Endothelial cell of umbilical vein (primary cell): ENCODE measurements at places on chromosomes 11 and 22. TPM values are rescaled to one million over a fixed set of nuclear protein-coding genes. Genes with fewer than 3 reads are reported as not detected.
A peak's percentile ranks its signal among the peaks of the same experiment; 100 is the strongest.

The FOLR3 gene
- not detected in 2 replicates for polyA plus RNA-seq

The MS4A15 gene
- polyA plus RNA-seq = not detected in 2 replicates

DNA sequence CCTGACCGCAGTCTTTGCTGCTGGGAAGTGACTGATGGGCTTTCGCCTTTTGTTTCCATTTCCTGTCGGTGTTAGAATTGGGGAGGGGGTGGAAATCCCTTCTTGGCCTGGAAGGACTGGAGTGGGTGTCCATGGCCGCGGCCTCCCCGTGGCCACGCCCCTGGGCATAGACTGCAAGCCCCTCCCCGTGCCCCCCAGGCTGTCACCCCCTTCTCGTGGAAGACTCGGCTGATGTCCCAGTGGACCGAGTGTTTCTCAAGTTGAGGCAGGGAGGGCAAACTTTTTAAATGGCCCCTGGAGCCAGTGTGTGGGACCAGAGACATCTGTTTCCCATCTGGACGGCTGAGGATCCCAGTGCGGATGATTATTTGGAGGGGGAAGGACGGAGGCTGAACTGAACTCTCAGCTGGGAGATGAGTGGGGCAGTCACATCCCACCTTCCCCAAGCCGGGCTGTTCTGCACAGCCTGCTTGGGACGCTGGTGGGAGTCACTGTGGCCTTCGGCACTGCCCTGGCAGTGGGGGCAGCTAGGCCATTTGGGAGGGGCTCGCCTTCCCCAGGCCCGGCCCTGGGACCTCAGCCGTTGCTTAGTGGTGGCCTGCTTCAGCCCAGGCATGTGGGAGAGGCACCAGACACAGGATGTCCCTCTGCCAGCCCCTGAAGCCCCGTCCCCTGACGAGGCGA lies 1.6 kb downstream of the CD81 start:
- H3K4me3 ChIP-seq = peak overlapping the region; percentile 75
- H3K27ac ChIP-seq = peak overlapping the region; percentile 91
- DNase-seq = peak; percentile 34
- peaks cover 46% of the 10 kb centered on the region for H3K4me1 ChIP-seq
- no peaks in the 10 kb centered on the region for H3K36me3 ChIP-seq

- DNase-seq = peak; percentile 86
- peaks cover 20% of the 10 kb centered on the region for H3K4me1 ChIP-seq
- peaks cover 8% of the 10 kb centered on the region for H3K36me3 ChIP-seq
- peak overlapping the region; percentile 40 for H3K27ac ChIP-seq
Observed at GRCh38 chr11:60891103-60891741, 15.2 kb downstream of the PRPF19 start.

The LDHAL6A gene
- not detected in 2 replicates for polyA plus RNA-seq

DNA sequence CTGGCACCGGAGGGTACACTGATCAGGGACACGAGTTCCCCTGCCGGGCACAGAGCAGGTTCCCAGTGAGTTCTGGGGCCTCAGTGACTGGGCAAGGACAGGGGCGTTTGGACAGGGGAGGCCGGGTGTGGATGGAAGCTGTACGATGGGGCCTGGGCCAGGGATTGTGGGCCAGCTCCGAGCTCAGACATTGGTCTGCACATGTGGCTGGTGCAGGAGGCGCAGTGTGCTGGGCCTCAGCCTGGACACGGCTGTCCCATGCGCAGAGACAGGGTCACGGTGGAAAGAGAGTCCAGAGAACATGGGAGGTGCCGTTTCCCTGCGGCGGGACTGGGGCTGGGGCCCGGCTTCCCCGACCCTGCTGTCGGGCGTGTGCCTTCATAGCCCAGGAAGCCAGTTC lies 60.7 kb downstream of the CDKN1C start:
- H3K27me3 ChIP-seq = peaks cover 9% of the 10 kb centered on the region
- DNase-seq = no peak
- no peak overlapping the region for H3K27ac ChIP-seq
- no peaks in the 10 kb centered on the region for H3K4me1 ChIP-seq

- no peak overlapping the region for H3K4me3 ChIP-seq
- peaks cover 1% of the 10 kb centered on the region for H3K27me3 ChIP-seq
- no peak for DNase-seq
- H3K36me3 ChIP-seq = no peaks in the 10 kb centered on the region
- H3K27ac ChIP-seq = no peak overlapping the region
Observed at GRCh38 chr11:8183111-8183510, 14.3 kb upstream of the RIC3 start.

GRCh38 chr11:110380836-110381622 lies 48.7 kb upstream of the FDX1 start:
- no peak overlapping the region for H3K27ac ChIP-seq
- H3K27me3 ChIP-seq = no peaks in the 10 kb centered on the region
- peaks cover 5% of the 10 kb centered on the region for H3K4me1 ChIP-seq
- H3K36me3 ChIP-seq = no peaks in the 10 kb centered on the region

DNA sequence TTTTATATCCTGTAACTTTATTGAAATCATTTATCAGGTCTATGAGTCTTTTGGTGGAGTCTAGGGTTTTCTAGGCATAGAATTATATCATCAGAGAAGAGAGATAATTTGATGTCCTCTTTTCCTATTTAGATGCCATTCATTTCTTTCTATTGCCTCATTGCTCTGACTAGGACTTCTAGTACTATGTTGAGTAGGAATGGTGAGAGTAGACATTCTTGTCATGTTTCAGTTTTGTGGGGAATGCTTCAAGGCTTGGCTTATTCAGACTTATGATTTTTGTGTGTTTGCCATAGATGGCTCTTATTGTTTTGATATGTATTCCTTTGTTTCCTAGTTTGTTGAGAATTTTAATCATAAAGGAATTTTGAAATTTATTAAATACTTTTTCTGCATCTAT lies 1078.3 kb downstream of the FAM181B start:
- H3K4me3 ChIP-seq = no peak overlapping the region
- no peaks in the 10 kb centered on the region for H3K36me3 ChIP-seq
- H3K4me1 ChIP-seq = no peaks in the 10 kb centered on the region

DNA sequence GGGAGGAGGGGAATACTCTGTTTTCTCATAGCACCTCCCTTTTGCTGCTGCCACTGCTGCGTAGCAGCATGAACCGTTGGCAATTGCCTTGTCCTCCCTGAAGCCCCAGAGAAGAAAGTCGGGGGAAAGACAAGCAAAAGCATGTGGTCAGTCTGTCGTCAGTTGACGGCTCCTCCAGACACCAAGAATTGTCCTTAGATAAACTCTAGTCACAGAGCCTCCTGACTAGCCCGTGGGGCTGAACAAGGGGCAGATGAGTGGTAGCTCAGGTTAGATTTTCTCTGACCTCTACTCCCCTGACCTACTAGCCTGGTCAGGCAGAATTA lies 126.4 kb upstream of the HSD17B12 start:
- H3K4me1 ChIP-seq = no peaks in the 10 kb centered on the region
- no peak overlapping the region for H3K4me3 ChIP-seq
- no peak overlapping the region for H3K27ac ChIP-seq
- no peak for DNase-seq

DNA sequence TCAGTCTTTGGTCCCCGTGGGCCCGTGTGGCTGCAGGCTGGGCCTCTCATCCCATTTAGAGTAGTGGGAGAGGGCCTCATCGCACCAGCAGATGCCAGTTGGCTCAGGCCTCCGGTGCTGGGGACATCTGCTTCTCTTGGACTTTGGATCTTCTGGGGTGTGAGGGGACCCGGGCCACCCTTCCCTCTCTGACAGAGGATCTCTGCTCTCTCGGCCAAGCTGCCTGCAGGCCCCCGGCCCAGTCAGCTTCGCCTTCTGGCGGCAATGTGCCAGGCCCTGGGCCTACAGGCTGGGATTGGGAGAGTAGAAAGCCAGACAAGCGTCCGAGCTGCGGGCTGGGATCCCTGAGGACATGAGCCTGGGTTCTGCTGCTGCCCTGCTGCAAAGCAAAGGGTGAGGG lies 15.0 kb upstream of the FGF3 start:
- H3K27ac ChIP-seq = no peak overlapping the region
- no peak for DNase-seq
- no peak overlapping the region for H3K4me3 ChIP-seq
- H3K36me3 ChIP-seq = no peaks in the 10 kb centered on the region
- no peaks in the 10 kb centered on the region for H3K4me1 ChIP-seq

GRCh38 chr11:115528225-115528624 lies 24.0 kb upstream of the CADM1 start:
- no peak for DNase-seq
- H3K27me3 ChIP-seq = no peaks in the 10 kb centered on the region
- no peaks in the 10 kb centered on the region for H3K36me3 ChIP-seq
- no peaks in the 10 kb centered on the region for H3K4me1 ChIP-seq
- no peak overlapping the region for H3K27ac ChIP-seq
